ENCODE measurements at places on chromosomes 12 and 14. TPM values are rescaled to one million over a fixed set of nuclear protein-coding genes. Genes with fewer than 3 reads are reported as not detected.

GRCh38 chr12:76180401-76181277, 96.2 kb upstream of the NAP1L1 start:
- no peaks in the 10 kb centered on the region for H3K27me3 ChIP-seq
- no peaks in the 10 kb centered on the region for H3K36me3 ChIP-seq
- H3K27ac ChIP-seq = no peak overlapping the region

GRCh38 chr14:92792885-92793284, 1.2 kb upstream of the GOLGA5 start:
- H3K27ac ChIP-seq = no peak overlapping the region
- peaks cover 8% of the 10 kb centered on the region for H3K36me3 ChIP-seq
- H3K27me3 ChIP-seq = no peaks in the 10 kb centered on the region
- peaks cover 21% of the 10 kb centered on the region for H3K4me1 ChIP-seq

DNA sequence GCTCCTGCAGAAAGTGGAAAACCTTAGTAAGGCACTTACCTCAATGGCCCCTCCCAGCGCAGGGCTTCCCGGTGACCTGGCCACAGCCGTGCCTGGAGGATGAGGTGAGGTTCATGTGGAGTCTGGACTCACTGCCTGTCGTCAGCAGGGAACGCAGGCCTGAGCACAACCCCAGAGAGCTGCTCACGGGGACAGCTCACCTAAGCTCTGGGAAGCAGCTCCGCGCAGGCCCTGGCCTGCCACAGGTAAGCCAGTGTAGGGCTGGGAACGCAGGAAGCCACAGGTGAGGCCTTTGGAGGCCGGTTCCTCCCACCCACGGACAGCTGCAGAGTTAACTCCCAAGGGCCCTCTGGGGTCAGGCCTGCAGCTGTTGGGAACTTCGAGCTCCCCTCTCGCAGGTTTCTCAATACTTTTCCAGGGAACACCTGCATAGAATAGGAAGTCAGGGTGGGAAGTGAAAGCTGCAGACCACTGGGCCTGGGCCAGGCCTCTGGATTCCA, 32.7 kb downstream of the ANAPC7 start:
- no peak overlapping the region for H3K27ac ChIP-seq
- no peak for DNase-seq
- H3K36me3 ChIP-seq = no peaks in the 10 kb centered on the region
- no peak overlapping the region for H3K4me3 ChIP-seq

GRCh38 chr12:98828802-98829600, 183.9 kb downstream of the APAF1 start:
- no peak overlapping the region for H3K4me3 ChIP-seq
- H3K27me3 ChIP-seq = no peaks in the 10 kb centered on the region
- no peak for DNase-seq
- no peaks in the 10 kb centered on the region for H3K36me3 ChIP-seq
- H3K27ac ChIP-seq = no peak overlapping the region
- H3K4me1 ChIP-seq = no peaks in the 10 kb centered on the region

GRCh38 chr14:34722723-34723545, 8.5 kb upstream of the CFL2 start:
- H3K4me3 ChIP-seq = no peak overlapping the region
- no peaks in the 10 kb centered on the region for H3K4me1 ChIP-seq
- H3K36me3 ChIP-seq = no peaks in the 10 kb centered on the region
- H3K27ac ChIP-seq = no peak overlapping the region
- H3K27me3 ChIP-seq = no peaks in the 10 kb centered on the region
- peak; percentile 73 for DNase-seq

- H3K27ac ChIP-seq = no peak overlapping the region
- no peaks in the 10 kb centered on the region for H3K27me3 ChIP-seq
- no peaks in the 10 kb centered on the region for H3K36me3 ChIP-seq
- no peaks in the 10 kb centered on the region for H3K4me1 ChIP-seq
Observed at GRCh38 chr12:108884116-108885012, 4.5 kb downstream of the DAO start.

The SCNN1A gene
- 15.9 TPM for total RNA-seq

The SPTLC2 gene
- 28.6 TPM for total RNA-seq
